ENCODE measurements at places on chromosomes 6 and 20.

DNA sequence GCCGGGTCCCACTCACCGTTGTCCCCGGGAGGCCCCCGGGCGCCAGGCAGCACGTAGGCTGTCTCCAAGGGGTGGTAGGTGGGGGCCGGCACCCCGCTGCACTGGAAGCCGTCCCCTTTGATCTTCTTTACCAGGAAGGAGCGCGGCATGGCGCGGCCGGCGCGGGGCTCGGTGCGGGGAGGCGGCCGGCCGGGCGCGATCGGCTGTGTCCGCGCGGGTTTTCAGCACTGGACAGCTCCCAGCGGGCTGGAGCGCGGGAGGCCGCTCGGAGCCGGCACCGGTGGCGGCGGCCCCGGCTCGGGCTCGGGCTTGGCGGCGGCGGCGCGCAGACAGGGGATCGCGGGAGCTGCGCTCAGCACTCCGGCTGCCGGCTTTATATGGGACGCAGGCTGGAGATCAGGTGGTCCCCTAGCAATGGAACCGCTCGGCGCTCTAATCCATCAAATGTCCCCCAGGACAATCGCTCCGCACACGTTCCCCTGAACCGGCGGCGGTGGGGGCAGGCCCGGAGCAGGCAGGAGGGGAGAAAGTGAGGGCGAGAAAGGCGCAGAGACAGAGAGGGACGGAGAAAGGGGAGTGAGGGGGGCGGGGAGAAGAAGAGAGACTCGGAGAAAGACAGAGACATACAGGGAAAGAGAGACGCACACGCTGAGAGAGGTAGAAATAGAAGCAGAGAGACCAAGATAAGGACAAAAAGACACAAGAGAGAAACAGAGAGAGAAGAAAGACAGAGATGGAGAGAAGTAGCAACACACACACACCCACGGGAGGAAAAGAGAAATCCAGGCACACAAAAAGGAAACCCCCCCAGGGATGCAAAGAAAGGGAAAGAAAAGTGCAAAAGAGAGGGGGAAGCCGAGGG is at the start of gene SCRT2:
Gene SCRT2, minus strand, starts transcription at position 350 of the 862 bp plus-strand sequence. Its CDS starts 201 bp downstream, at position 149.
- peak; percentile 38 for DNase-seq

DNA sequence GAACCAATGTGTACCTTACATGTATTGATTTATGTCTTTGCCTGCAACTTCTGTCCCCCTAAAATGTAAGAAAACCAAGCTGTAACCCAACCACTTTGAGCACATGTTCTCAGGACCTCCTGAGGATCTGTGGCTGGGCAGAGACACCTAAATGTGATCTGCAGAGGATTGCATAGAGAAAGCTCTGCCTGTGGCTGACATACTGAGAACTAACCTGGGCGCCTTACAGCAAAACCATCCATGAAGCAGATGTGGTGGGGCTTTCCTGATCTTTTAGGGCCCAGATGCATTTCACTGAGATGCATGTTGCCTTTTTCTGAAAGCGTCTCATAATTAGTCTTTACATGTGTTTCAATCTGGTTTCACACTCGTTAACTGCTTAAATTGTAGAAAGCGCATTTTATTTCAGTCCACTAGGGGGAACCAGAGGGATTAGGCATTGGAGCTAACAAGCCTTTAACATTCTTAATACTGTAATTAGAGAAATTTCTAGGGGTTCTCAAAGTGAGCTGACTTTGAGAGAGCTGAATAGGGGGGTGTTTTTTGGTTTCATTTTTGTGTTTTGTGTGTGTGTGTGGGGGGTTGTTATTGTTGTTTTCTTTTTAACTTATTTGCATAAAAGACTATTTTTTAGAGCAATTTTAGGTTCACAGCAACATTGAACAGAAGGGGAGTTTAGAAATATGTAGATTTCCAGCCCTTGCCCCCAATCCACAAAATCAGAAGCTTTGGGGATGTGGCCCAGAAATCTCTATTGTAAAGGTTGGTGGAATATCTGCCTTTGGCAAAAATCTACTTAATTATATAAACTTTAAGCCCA is 50.9 kb upstream of the FAM184A start:
- no peak for DNase-seq

- no peak for DNase-seq
Observed at GRCh38 chr20:33499355-33499754, 9.5 kb downstream of the CBFA2T2 start.

DNA sequence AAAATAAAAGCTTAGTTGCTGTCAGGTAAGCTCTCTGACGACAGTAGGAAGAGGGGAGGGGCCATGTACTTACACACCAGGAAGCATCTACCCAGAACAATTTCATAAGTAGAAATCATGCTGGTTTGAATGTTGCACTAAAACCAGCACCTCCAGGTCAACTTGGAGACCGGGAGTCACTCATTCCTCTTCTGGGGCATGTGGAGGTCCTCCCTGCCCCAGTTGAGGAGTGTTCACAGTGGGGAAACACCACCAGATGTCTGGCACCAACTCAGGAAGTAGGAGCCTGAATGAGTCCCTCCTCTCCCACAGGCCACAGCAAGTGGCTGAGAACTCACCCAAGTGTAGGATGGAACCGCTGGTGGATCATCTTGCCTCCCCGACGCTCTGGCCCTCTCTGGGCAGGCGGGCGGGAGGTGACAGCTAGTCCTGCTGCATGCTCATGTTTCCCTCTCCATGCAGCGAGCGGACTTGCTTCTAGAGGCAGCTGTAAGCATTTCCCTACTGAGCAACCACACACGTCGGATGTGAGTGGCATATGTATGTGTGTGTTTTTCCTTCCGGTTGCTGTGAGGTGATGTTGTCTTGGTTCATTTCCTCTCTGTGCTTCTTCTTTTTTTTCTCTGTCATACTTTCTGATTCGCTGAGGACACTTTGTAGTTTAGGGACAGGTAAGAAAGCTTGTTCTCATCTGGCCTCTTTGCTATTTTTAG is 149.5 kb upstream of the NEDD9 start:
- DNase-seq = no peak

GRCh38 chr6:18076231-18076630 is 46.2 kb downstream of the NHLRC1 start:
- DNase-seq = no peak

DNA sequence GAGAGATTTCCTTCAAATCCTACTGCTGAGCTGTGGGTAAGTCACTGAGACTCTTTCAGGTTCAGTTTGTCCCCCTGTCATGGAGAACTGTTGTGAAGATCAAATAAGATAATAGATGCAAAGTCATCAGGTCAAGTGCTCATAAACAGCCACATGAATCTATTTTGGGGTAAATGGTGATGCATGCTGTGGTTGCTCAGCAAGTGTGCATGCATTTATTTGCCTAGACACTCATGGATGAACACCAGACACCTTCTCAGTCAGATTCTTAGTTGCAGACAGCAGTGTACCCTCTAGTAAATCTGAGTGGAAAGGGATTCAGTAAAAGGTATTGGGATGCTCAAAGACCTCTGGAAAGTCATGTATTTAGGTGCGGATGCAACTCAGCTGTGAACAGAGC is 168.0 kb upstream of the FOXA2 start:
- DNase-seq = no peak

- no peak for DNase-seq
Observed at GRCh38 chr20:37649017-37649416, 44.8 kb upstream of the CTNNBL1 start.

Data from stimulated activated CD4-positive, alpha-beta T cell treated with anti-CD3 and anti-CD28 coated beads, Interleukin-1b, Interleukin-23, amount 100 ng/mL, for 1 hour (primary cell).